ENCODE measurements at places on chromosomes 12 and 14.
A peak's percentile ranks its signal among the peaks of the same experiment; 100 is the strongest.

- no peak for DNase-seq
Measured at GRCh38 chr12:96454396-96454795, 35.0 kb upstream of the CFAP54 start.

DNA sequence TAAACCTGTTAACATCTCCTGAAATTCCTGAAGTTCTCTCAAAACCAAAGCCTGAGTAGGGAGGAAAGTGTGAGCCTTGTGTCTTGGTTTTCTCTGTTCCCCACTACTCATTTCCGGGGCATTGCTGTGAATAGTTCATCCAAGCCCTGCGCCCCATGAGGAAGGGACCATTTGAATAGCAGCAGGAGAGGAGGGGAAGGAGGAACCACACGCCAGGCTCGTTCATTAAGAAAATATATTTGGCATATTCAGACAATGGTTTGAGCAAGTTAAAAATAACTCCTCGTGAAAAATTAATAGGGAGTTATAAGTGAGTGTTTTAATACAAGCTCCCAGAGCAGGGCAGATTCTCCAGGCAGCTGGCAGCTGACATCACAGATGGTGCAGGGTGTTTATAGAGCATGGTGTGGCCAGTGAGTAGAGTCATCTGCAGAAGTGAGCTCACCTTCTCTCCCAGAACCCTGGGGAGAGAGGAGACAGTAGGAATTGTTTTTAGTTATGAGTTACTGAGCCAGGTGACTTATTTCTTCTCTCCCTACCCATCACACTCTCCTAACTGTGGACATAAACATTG is 29.5 kb upstream of the CISTR start:
- DNase-seq = no peak

- no peak for DNase-seq
Measured at GRCh38 chr12:45284096-45284901, 68.4 kb downstream of the ANO6 start.

DNA sequence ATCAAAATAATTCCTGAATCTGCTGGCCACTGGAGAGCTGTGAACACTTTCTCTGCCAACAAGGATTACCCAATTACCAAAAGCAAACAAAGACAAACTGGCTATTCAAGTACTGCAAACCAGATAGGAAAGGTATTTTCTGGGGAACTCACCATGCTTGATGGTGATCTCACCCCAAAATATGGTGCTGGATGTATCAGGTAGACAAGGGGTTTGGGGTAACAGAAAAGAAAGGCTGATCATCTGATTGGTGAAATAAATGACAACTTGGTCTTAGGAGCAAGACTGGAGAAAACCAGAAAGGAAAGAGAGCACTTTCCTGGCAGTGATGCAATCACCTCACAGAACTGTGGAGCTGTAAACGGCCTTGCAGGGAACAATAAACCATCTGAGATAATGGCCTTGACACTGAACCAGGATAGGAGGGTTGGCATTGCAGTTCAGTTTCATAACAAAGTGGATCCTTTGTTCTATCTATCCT is 31.0 kb upstream of the NPFF start:
- no peak for DNase-seq

DNA sequence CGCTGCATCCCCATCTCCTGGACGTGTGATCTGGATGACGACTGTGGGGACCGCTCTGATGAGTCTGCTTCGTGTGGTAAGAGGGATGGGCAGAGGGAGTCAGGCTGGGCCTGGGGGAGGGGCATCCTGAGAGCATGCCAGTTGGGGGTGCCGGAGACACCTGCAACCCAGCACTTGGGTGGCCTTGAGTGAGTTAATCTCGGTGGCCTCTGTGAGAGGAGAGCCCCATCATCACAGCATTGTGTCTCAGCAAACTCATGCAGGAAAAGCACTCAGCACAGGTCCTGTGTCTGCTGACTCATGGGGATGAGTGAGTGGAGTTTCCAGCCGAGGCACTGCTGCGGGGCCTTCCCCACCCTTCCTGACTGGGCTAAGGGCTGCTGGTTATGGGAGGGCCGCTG is 19.6 kb upstream of the LRP1-AS start:
- peak; percentile 85 for DNase-seq

GRCh38 chr14:103684871-103685270 is 30.4 kb downstream of the XRCC3 start:
- DNase-seq = no peak

GRCh38 chr14:100446572-100446971 is 123.4 kb downstream of the SLC25A47 start:
- no peak for DNase-seq

- DNase-seq = peak; percentile 96
Measured at GRCh38 chr14:105351920-105352851, 37.6 kb downstream of the PACS2 start.

- no peak for DNase-seq
Measured at GRCh38 chr14:99576761-99577705, 27.0 kb downstream of the CCDC85C start.

DNA sequence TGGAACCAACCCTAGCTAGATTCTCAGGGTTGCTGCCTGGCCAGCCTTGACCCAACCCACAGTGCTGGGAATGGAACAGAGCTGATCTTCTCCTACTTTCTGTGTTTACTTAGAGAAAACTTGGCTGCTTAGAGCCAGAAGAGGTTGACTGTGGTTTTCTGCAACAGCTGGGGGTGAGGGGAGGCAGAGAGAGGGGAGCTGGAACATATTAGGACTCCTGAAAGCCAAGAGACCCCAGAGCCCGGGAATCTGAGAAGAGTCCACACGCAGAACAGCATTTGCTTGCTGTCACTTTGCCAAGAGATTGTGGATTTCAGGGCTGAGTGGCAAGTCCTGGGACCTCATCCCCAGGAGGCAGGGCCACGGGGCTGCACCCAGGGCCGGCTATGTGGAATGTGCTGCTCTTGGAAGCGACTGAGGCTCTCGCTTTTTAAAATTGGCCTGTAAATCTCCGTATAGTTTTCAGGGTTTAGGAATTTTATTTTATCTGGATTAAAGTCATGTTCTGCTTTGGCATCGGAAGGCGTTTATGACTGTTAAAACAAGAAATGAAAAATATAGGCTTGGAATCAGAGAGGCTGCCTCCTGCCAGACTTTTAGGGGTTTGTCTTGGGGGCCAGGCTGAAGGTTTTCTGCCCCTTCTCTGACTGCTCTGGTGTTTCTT is 22.3 kb upstream of the MED13L start:
- DNase-seq = no peak

DNA sequence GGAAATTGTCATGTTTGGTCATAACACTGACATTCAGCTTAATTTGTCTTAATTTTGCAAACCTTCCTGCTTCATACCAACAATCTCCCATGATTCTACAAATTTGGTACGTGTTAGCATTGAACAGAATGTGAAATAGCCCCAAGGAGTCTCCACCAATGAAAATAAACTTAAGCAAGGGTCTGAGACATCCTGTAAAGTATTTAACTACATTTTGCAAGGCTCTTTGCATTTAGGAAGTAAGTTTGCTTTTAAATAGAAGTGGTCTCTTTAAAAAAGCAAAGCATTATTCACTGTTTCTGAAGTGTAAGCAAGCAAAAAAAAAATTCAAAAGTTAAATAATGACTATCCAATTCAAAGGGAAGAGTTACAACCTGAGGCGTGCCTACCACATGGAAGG is 79.9 kb downstream of the WASHC3 start:
- DNase-seq = no peak

GRCh38 chr12:93135286-93136239 is 206.5 kb upstream of the EEA1 start:
- DNase-seq = no peak

DNA sequence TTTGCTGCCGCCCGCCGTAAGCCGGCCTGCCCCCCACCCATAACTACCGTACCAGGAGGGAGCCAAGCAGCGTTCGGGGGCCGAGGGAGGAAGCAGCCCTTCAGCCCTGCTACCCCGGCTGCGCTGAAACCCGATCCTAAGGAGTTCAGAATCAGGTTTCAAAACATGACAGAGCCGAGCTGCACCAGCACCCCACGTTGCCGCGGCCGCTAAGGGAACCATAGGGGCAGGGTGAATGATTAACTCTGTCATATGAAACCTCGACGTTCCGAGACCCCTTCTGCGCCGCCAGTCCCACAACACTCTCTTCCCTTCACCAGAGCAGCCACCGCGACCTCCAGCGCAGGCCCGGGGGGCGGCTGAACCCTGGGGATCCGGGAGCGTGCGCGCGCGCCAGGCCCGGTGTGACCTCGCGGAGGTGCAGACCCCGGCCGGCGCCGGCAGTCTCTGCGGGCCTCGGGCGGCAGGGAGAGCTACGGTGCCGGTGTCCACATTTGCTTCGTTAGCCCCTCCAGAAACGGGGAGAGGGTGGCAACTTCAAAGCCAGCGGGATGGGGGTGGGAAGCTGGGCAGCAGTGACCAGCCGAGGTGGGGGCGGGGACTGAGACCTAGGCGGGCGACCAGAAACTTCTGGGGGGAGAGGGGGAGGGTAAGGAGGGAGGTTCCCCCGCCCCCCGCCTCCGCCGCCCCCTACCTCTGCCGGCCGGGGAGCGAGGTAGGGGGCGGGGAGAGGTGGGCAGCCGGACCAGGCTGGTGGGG is 1.6 kb downstream of the SIX4 start:
- peak; percentile 15 for DNase-seq

GRCh38 chr14:69055125-69055524 is 76.0 kb upstream of the ACTN1 start:
- no peak for DNase-seq

GRCh38 chr14:72128629-72129028 is 196.4 kb downstream of the RGS6 start:
- DNase-seq = no peak

DNA sequence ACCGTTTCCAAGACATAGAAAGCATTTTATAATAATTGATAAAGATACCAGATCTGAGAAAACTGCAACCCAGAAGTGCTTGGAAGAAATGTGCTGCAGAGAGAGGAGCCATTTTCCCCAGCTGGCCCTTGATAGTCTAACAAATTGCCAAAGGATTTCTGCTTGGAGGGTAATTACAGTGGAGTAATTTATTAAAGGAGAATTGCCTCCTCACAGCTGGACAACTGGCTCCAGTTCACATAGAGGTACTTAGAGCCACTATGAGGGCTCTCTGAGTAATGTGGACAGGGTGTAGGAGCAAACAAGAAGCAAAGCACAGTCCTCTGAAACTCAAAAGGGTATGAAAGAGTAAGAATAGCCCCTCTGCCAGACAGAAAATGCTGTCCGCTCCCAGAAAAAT is 335.6 kb downstream of the SYT1 start:
- DNase-seq = no peak

DNA sequence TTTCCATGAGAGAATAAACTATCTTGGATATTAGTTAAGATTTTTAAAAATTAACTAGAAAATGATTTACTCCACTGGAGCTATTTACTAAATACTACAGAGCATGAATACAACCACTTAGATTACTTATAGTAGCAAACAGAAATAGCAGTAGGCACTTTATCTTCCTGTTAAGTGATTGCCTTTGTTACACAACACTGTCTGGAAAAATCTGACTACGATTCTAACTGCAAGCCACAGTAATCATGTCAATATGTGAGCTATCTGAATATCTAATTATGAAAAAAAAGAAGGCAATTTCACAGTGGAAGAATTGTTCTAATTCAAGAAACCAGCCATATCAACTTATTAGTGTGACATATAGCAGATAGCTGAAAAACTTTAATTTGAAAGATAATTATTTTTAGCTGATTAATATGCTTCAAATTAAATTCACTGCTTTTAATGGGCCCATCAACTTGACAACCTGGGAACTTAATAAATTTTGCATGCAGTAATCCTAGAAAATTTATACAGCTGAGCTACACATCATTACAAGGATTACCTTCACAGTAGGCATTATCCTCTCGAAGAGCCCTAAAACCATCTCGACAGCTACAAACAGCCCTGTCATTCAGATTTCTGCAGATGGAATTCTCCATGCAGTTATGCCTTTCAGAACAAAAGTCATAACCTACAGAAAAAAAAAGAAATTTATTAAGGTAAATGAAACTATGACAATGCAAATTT is 172.8 kb downstream of the NELL2 start:
- DNase-seq = no peak

DNA sequence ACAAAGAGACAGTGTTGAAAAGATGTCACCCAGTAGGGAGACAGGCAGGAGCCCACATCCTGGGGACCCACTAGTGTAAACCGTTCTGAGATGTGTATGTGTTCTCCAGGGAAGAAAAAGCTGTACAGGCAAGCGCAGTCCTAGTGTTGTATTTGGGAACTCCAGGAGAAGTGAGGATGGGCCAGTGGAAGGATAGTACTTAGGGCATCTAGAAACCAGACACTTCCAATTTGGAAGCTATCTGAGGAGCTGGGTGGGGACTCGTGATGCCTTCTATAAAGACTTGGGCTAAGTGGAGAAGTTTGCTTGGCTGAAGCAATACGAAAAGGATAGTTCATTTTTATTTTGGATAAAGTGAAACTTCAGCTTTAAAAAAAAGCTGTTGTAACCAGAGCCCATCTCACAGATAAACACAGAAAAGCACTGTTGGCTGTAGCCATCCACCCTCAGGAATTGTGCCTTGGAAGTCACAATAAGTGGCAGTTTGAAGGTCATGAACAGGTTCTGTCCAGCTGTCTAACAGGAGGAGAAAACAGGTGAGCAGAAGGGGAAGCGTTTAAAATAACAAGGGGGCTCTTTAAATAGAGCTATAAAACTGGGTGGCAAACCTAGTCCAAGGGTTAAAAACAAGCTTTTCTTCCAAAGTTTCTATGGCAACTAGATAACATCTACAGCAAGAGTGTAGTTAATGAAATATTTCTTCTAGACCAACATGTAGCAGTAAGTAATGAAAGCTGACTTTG is 108.0 kb upstream of the ARHGAP5 start:
- no peak for DNase-seq

DNA sequence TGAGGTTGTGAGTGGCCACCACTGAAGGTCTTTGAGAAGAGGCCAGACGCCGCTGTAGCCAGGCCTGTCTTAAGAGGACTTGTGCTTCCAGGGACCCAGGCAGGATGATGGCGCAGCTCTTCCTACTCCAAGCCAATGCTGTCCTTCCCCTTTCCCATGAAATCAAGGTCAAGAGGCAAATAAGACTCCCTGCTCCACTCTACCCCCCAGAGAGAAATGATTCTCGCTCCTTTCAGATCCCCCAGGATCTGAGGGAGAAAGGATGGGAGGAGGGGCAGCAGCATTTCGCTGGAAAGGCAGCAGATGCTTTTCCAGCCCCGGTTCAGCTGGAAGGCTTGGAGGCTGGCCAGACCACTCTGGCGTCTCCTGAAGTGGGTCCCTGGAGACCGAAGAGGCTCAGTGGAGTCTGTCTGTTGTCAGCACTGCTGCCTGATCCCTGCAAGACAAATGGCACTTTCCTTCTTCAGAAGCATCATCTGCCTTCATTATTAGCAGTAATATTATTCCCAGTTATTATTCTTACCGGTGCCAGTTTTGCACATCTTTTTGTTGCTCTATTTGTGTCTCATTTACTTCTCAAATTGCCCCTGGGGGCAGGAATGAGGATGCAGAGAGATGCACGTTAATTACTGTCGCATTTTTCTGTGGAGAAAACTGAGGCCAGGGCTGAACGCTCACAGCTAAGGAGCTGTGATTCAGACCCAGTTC is 51.4 kb downstream of the C14orf132 start:
- no peak for DNase-seq

GRCh38 chr12:116466536-116466935 is 92.6 kb upstream of the MAP1LC3B2 start:
- DNase-seq = no peak

DNA sequence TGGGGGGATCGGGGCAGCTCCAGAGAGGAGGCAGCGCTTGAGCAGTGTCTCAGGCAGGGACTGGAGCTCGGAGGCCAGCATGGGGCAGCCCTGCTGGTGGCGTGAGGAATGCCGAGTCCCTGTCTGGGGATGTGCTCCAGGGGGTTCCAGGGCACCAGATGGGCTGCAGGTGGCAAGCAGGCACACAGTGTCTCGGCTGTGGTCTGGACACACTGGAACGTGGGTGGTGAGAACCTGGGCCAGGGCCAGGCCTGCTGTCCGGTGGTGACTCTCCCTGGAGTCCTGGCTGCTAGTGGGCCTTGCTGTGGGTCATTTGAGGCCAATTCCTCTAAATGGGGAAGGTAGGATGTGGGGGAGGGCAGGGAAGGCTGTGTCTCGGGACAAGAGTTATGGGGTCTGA is 199.4 kb upstream of the RTL1 start:
- no peak for DNase-seq

Data from activated naive CD4-positive, alpha-beta T cell treated with anti-CD3 and anti-CD28 coated beads for 36 hours (primary cell).